ENCODE measurements at places on chromosomes 7 and 10. TPM values are rescaled to one million over a fixed set of nuclear protein-coding genes. Genes with fewer than 3 reads are reported as not detected.

The LFNG gene
- 42.0 TPM for total RNA-seq

The COL26A1 gene
- total RNA-seq, result 21.9 TPM

The ANKRD1 gene
- total RNA-seq, result 1.3 TPM

The ZP3 gene
- 1.5 TPM for total RNA-seq

The CACNA2D1 gene
- total RNA-seq, result 52.7 TPM

Data from metanephros (tissue), 2 donors.